ENCODE measurements at places on chromosomes 7 and 10.
A peak's percentile ranks its signal among the peaks of the same experiment; 100 is the strongest.

DNA sequence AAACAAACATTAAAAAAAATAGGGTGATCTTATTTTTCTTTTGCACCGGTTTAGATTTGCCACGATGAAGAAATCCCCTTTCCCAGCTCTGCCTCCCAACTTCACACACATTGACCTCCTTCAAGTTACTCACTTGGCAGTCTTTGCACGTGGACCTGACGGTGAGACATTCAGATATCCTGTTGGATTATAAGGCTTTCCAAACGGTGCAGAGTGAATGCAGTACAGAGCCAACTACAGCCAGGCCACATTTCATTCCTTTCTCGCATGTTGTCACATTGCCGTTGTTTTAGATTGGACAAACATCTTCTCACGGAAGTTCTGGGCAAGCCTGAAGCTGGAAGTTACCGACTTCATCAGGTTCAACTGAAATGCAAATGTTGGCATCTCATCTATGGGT, 159.2 kb downstream of the HDAC9 start:
- no peak for DNase-seq

- peak; percentile 7 for DNase-seq
Observed at GRCh38 chr10:3948843-3949242, 163.8 kb upstream of the KLF6 start.

DNA sequence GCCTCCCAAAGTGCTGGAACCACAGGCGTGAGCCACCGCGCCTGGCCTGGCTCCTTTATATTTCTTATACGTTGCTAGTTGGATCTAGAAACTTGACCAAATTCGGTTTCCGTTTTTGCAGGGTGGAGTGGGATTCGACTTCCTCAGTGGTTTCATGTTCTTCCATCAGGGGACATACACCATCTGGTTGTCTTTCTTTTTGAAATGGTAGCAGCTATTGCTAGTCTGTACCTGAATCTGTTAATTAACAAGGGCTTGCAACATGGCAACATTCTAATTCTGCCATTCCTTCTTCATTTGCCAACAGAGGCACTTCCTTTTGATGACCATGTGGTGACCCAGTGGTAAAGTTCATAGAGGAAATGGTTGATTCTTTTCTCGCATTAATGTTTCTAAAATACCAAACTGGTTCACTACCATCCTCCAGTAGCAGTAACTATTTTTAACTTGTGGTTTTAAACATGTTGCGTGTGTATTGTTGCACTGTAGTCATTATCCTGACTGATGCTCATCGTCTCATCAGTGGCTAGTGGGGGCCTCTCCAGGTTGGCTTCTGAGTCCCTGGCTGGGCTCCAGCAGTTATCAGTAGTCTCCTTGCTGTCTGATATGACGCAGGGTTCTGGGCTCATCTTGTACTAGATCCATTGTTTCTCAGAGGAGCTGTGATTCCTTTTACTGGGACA, 159.2 kb downstream of the RGS10 start:
- DNase-seq, result no peak

DNA sequence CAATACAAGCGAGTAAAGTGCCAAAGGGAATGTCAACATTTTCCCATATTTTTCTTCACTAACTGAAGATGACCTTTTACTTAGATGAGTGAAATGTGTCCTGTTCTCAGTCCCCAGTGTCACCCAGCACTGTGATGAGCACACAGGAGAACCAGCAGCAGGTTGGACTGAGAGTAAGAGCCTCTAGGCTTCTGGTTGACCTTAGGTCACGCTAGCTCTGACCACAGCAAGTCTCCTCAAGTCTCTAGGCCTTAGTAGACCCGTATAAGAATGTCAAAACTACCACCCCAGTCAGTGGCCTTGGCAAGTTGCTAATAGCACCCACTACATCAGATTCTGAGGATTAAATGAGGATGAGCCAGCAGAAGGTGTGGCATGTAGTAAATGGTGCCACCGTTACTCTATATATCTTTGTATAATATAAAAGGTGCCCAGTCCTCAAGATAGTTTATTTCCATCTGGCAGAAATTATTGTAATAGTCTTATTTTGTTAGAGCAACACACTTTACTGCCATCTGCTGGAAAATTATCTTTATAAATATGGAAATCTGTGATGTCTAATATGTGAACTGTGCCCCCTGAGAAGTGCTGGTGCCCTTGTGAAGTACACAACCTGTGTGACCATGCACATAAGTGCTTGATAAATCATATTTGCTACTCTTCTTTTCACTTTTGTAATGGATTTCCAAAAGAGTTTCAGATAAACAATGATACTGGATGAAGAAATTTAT, 75.7 kb downstream of the SPAG6 start:
- DNase-seq, result no peak

DNA sequence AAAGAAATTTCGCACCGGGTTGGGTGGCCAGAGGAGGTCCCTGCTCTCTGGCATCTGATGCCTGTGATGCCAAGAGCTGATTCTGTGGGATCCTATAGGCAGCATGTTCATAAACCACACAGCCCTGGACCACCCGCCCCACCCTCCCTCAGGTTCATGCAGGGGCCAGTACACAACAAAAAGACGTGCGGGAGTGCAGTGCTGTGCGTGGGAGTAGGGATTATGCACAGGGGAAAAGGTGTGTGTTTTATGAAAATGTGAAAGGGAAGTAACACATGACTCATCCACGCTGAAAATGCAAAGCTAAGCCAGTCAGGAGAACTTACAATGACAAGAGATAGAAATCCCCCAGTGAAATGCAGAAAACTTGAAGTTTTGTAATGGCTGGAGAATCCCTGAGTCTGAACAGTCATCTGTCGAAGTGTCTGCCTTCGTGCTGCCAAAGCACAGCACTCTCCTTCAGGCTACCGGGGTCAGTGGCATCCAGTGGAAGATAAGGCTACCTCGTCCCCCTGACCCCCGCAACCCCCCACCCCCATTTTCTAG, 1.1 kb downstream of the KIAA1217 start:
- no peak for DNase-seq

DNA sequence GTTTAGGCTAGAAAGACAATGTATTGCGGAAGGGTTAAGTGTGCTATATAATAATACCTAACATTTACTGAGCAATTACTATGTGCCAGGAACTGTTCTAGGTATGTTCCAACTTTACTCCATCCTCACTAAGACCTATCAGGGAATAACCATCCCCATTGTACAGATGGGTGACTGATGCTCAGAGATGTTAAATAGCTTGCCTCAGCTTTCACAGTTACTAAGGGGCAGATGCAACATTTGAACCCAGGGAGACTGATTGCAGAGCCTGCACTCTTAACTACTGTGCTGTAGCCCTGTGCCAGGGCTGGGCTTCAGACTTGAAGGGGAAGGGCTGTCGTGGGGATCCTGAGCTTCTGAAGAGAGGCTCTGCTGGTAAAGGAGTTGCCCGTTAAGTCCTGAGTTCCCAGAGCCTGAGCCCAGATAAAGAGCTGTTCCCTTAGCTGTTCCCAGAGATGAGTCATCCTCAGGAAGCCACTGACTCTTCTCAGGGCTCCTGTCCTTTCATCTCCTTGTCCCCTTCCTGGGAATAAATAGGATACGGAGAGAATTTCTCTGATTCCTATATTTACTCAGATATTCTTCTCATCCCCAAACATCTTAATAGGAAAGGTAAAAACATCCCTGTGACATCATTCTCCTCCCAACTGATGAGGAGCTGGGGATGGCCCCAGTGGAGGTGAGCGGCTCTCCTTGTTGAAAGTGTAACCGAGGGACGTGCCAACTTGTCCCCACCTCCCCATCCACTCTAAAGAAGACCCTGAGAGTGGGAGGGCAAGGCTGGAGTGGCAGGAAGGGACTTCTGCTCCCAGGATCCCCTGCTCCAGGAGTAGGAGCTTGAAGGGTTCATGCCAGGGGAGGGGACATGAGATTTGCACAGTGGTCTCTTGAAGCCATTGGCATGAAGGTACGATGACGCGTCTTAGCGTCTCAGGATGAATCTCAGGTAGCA, 28.0 kb upstream of the HABP2 start:
- DNase-seq, result no peak

GRCh38 chr7:39265641-39266591, 288.2 kb downstream of the POU6F2 start:
- DNase-seq, result no peak

GRCh38 chr10:123126246-123126645, 9.5 kb upstream of the HMX3 start:
- DNase-seq, result no peak

DNA sequence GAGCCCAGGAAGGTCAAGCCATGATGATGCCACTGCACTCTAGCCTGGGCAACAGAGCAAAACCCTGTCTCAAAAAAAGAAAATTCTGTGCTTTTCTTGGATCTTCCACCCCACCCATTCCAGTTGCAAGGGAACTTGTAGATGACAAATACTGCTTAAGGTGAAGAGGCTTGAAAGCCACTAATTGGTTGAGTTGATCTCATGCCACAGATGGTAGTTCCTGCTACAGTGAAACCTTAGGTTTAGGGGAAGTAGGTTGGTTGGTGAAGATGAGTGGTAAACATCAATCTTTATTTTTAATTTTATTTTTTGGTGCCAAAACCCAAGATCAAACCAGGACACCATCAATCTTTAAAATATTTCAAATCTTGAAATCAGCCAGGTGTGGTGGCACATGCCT, 2.9 kb upstream of the GDI2 start:
- no peak for DNase-seq

DNA sequence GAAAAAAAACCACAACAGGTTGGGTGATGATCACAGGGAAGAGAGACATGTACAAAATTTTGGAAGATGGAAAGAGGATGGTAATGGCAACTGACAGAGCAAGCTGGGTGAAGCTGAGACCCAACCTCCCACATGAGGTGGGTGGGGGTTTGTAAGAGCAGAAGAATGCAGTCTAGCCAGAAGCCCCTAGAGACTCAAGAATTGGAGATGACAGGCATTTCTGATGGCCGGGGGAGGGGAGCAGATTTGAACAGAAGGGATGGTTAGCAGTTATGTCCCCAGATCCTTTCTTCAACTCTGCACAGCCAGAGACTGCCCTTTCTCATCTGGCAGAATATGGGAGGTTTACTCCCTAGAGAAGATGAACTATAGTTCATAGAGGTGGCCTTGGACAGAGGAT, 208.0 kb downstream of the GALNT17 start:
- no peak for DNase-seq
